ENCODE measurements at places on chromosomes 2 and 18.

DNA sequence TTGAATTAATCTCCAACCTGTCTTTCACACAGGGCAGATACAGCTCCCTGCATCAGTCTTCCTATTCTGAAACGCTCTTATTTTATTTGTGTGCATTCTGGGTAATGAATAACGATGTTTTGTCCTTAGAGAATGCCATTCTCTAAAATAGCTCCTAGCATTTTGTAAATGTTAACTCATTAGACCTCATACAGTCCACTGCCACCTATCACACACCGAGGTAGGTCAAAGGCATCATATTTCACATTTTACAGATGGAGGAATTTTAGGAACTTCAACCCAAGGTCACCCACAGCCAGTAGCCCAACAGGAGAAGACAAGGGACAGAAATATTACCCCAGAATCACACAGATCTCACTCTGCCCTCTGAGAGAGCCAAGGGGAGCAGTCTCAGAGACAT is 455.4 kb upstream of the GYPC start:
- DNase-seq = no peak

GRCh38 chr18:6488956-6489355 is 74.2 kb upstream of the L3MBTL4 start:
- no peak for DNase-seq

DNA sequence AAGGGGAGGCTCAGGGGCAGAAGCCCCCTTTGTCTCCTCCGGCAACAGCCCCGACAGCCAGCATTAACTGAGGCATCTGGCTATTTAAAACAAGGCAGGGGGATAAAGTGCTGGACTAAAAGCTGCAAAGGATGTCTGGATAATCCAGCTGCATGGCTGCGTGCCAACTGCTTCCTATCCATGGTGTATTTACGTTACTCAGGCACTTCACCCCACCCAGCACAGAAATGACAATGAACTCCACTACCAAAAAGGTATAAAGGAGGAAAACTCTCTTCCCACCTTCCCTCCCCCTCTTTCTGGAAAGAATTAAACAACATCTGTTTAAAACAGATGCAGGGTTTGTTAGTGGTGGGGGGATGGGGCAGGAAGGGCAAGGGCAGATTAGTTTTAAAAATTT is 82.5 kb downstream of the SPRED2 start:
- DNase-seq = peak; percentile 79

- no peak for DNase-seq
Measured at GRCh38 chr2:11945139-11946126, 199.0 kb downstream of the LPIN1 start.

- no peak for DNase-seq
Measured at GRCh38 chr18:55072181-55072580, 112.9 kb upstream of the CCDC68 start.

- no peak for DNase-seq
Measured at GRCh38 chr2:13034861-13035260, 318.1 kb downstream of the TRIB2 start.

DNA sequence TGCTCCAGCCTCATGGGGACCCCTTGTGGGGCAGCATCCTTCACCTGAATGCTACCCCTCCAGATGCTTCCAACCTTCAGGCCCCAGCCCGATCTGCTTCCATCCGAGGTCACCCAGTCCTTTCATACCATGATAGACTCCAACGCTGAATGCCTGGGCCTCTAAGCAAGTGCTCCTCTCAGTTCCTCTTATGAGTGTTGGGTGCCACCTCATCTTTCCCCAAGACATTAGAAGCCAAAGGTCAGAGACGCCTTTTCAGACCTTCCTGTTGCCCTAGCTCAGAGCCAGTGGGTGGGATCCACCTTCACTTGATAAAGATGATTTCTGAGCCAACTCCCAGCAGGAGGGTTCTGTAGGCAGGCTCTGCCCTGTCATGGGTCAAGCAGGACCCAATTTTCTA is 174.5 kb upstream of the MGAT5 start:
- no peak for DNase-seq
